Stimulated activated CD8-positive, alpha-beta memory T cell treated with anti-CD3 and anti-CD28 coated beads, Interleukin-7, amount 100 ng/mL, for 4 hours (primary cell): ENCODE measurements at places on chromosomes 6 and 20.
A peak's percentile ranks its signal among the peaks of the same experiment; 100 is the strongest.

DNA sequence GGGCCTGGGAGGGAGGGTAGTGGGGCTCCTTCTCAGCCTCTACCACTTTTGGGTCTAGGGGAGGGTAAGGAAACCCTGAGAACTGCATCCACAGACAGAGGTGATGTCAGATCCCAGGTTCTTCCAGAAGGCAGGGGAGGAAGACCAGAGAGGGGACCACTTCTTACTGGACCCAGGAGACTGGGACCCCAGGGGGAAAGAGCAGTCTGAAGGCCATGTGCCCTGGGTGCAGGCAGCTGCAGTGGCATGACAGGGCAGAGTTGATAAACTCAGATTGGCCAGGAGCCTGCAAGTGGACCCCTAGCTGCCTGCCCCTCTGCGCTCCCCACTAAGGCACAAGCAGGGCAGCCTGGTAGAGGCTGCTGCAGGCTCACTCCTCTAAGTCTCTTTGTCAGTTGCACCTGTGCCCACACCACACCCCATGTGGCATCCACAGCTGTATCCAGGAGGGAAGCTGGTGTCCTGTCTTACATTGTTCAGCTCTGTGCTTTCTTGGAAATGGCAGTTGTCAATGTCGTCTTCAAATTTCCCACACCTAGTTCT is 2.7 kb downstream of the CST9L start:
- no peak for DNase-seq

DNA sequence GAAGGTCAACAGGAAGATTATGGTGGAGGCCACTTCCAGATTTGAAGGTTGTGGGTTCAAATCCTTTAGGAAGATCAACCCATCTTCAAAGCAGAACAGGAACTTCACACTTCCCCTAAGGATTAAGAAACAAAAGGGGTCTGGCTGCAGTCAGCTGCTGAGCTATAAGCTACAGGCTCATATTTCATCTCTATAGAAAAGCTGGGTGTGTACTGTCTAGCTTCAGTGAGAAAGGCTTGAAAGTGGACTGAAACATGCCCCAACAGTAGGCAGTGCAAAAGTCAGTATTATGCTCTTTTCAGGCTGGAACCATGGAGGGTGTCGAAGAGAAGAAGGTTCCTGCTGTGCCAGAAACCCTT is 60.1 kb upstream of the SPDEF start:
- DNase-seq = no peak

GRCh38 chr20:37479925-37480691 is 40.9 kb upstream of the NNAT start:
- DNase-seq = no peak

DNA sequence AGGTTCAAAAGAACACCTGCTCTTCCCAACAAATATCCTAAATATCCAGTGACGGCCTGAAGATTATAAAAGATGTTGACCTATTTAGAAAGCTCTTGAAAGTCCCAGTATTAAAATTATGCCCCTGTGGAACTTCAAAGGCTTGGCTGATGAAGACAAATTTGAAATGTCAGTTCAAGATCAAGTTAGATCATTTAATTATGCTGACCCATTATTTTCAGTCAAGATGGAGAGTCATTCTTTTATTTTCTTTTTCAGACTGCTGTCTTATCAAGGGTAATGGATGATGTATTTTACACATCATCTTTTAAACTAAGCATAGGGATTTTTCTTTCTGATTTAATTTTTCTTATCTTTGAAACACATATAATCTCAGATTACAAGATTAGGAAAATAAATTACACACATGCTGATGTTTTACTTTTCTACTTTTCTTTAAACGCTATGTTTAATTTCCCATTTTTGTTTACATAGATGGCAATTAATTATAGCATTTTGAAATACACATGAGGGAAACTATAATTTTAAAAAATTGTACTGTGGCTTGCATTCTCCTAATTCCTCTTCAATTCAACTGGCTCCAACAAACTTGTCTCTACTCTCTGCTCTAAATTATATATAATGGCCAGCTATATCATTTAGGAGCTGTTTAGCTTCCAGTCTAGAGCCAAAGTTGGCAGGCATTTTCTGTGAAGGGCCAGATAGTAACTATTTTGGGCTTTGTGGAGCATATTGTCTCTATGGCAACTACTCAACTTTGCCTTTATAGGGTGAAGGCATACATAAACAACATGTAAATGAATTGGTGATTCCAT is 123.7 kb downstream of the RCAN2 start:
- DNase-seq = no peak

GRCh38 chr6:76702187-76702586 is 629.7 kb upstream of the IMPG1 start:
- no peak for DNase-seq

DNA sequence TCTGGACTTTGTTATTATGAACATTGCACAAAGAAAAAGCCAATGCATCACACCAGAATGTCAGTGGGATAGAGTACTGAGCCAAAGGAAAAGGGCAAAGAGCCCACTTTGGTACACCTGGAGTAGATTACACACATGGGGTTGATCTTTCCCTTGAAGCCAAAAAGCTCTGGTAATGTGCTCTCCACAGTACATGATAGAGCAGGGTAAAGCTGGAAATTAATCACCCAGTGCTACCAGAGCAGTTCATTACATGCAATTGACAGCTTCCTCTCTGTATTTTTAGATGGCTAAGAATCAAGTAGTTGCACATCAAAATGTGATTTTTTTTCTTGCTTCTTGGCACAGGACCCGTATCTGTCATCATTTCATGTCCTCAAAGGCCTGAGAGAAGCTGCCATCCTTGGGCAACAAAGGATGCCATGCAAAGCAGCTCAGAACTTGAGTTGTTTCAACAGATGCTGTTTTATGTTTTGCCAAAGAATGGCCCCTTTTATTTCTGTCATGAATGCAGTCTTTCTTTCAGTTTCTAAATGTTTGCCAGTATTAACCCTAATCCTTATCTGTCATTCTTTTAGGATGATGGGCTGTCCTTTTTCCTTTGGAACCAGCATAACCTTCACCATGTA is 88.1 kb downstream of the HDGFL1 start:
- DNase-seq = no peak

DNA sequence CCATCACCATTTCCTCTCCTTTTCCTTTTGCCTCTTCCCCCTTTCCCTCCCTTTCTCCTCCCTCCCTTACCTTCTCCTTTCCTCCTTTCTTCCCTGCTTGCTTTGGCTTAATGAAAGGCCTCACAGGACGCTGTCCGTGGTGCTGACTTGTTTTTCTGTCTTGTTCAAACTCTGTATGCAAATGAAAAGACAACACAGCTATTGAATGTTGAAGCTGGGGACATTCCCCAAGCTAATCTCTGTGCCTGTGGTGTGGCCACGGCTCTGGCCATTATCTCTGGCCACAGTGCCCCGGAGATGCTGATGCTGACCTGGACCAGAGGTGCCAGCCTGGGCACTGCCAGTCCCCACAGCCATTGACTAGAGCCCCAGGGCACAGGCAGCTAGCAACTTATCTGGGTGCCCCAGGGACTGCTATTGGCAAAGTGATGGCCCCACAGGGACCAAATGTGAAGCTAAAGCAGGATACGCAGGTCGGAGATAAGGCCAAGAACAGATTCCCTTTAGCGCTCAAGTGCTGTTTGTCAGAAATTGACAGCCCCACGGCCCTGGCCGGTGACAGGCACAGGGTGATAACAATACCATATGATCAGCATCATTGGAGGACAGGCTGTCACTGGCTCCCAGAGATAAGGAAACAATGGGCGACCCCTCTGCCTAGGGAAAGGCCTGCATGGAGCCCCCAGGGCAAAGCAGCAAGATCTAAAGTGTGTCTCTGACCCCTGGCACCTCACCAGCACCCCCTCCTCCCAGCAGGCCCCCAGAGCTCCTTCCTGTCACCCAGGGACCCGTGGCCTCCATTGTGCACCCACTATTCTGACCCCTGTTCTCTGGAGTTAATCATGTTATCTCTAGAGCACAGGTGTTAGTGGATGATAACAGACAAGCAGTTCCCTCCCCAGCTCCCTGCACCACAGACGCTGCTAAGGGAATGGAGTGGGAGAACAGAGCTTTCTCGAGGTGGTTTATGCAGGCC is 31.6 kb upstream of the SLC32A1 start:
- DNase-seq = no peak

DNA sequence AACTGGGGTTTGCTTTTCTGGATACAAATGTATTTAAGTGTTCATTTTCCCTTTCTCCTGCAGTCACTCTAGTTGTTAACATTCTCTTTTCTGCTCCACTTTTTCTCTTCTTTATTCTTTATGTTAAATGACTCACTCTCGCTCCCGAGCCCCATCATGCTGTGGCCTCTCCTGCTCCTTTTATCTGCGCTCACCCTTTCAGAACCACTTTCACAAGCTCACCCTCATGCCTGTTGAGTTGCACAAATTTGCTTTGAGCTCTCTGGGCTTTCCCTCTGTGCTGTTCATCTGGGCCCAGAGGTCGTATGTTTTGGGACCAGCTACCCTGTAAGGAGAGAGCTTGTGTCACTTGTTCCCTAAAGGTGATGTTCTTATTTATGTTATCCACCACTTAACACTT is 98.1 kb upstream of the ASCC3 start:
- DNase-seq = no peak

GRCh38 chr6:149864578-149865535 is 698 bp upstream of the LRP11 start:
- DNase-seq = no peak

DNA sequence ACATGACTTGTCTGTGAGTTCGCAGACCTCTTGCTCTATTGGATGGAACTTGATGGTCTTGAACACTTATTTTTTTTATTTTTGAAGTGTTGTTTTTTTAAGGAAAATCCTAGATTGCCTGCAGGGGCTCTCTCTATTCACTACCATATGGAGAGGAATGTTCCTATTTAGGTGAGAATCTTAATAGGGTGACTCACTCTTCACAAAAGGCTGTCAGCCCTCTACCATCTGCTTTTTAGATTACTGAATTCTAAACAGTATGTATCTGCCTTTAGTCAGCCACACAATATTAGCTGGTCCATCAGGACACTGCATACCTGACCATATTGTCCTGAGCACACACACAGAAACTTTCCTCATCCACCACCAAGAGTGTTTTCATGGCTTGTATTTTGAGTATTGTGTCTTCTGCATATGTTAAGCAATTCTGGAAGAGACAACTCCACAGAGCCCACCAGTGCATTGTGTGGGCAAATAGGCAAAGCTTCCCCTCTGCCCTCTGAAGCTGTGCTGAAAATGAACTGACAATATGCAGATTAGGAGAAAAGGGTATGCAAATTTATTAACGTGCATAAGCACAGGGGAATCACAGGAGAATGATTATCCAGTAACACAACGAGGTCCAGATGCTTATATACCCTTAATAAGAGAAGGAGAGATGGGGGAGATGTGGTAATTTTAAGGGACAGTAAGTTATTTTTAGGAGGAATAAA is 6.6 kb upstream of the BTBD9 start:
- no peak for DNase-seq

GRCh38 chr6:113433335-113433991 is 423.7 kb upstream of the MARCKS start:
- DNase-seq = no peak

- peak; percentile 52 for DNase-seq
Measured at GRCh38 chr6:117482240-117483003, at the start of gene DCBLD1. DCBLD1 (plus strand) TSS chr6:117482674; CDS start chr6:117482782, 108 bp downstream.

DNA sequence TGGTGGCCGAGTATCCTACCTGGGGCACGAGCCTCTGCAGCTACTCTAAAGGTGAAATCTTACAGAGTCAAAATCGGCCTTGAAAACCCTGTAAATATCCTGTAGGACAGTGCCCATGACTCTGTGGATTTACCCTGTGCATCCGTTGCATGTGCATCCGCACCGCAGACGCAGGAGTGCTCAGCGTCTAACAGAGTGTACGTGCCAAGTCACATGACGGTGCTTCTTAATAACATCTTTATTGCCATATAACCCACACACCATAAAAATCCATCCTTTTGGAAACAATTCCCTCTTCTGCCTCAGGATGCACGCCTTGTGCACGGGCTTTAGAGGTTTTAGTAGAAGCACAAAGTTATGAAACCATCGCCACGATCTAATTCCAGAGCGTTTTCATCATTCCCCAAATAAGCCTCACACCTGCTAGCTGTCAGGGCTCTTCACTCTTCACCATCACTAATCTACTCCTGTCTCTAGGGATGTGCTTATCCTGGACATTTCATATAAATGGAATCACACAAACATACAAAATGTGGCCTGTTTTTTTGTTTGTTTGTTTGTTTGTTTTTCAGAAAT is 384.5 kb upstream of the SULF2 start:
- no peak for DNase-seq
